OCI-LY7 (cell line): ENCODE measurements at places on chromosomes 12 and 14. TPM values are rescaled to one million over a fixed set of nuclear protein-coding genes. Genes with fewer than 3 reads are reported as not detected.
A peak's percentile ranks its signal among the peaks of the same experiment; 100 is the strongest.

GRCh38 chr14:105248368-105249181 lies at the start of gene BTBD6:
BTBD6 (plus strand) TSS chr14:105248533; CDS start chr14:105248712, 179 bp downstream.
- DNase-seq = peak; percentile 82

- no peak for DNase-seq
Observed at GRCh38 chr14:63960926-63961567, 108.2 kb downstream of the SYNE2 start.

GRCh38 chr12:24228371-24228770 lies 278.9 kb upstream of the SOX5 start:
- DNase-seq = no peak

DNA sequence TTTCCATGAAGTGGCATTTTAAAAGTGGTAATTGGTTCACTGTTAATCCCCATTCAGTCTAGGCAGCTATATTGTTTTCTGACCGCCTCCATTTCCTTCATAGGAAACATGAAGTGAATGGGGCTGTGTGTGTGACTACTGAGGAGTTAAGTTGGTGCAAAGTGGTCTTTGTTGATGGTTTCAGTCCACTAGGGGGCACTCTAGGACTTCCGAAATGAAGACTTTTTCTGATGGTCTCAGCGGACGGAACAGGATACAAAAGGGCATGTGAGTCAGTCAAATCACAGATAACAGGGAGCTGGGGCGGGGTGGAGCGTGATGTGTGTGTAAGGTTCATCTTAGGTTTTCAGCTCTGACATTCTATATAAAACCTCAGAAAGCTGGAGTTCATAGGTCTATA lies 240.1 kb upstream of the OR4E1 start:
- peak; percentile 96 for DNase-seq

DNA sequence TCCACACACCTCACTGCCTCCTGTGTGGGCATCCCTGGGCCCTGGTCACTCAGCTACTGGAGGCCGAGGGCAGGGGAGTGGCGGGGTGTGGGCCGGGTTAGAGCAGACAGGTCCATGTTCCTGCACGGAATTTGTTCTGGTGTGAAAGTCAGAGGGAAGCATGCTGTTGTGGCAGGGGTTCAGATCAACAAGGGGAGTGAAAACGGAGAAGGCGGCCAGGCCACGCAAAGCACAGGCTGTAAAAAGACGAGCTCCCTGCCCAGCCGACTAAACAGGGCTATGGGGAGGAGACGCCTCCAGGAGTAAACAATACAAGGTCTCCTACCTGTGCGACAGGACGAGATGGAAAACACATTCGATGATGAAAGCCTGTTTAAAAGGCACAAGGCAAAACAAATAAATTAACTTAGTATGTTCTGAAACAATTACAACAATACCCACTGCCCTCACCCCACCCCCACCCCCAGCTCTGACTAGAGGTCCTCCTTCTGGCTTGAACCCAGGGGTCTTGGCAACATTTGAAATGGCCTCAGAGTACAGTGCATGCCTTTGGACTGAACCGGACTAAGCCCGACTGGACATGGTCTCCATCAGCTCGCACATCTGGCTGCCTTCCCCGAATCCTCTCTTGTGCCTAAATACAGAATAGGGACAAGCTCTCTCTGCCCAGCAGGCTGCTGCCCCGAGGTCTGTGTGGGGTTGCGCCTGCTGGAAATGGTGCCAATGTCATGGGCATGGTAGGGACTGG lies 274.9 kb upstream of the DIO3 start:
- no peak for DNase-seq

DNA sequence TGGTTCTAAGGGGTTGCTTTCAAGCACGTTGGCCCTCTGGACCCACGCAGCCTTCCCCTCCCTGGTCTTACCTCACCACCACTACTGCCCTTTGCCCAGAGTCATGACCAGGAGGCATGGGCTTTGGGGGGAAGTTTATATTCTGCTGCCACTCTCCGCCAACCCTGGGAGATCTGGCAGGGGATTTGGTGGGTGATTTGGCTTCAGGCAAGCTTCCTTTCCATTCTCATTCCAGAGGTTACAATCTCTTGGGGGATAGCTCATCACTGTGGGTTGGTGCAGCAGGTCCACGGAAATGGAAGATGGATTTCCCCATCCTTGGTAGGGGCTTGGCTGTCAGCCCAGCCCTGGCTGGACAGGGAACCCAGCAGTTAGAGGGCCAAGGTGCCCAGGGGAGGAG lies 6.3 kb downstream of the PAH start:
- no peak for DNase-seq

- no peak for DNase-seq
Observed at GRCh38 chr12:95721320-95721719, 69.2 kb downstream of the NTN4 start.

The GPR137C gene
- 3.2 and 3.9 TPM in 2 replicates for total RNA-seq
